Foreskin keratinocyte (primary cell): ENCODE measurements at places on chromosomes 6 and 20.

DNA sequence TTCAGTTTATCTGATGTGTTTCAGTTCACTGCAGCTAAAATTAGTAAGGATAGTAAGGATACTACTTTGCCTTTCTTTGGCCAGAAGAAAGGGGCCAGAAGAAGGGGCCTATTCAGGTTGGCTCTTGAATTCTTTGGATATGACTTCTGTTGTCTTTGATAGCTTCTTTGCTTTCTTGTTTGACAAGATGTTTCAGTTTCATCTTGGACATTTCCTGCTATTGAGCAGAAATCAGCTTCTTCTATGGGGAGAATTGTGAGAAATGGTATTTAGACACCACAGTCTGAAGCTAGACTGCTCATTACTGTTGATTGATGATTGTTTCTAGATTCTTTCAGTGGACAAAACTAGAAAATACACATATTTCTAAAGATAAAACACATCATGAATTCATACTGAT is 23.2 kb downstream of the L3MBTL3 start:
- no peak for DNase-seq

DNA sequence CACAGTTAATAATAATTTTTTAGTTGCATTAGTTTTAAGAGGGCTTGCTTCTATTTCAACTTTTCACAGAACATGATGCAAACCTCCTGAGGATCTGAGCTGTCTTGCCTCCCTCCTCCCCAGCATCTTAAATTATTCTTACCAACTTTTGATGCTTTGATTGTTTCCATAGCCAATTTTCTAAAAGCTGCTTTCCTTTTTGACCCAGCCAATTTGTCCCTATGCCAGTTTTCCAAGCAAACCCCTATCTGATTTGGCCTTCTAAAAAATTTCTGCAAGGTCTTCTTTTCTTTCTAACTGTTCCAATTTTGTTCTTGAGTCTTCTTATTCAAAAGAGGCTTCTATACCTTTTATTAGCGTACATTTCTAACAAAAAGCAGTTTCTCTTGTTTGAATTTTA is 26.5 kb upstream of the SNAP25 start:
- DNase-seq, result no peak

- peak; percentile 9 for DNase-seq
Observed at GRCh38 chr6:108080010-108080780, 5.7 kb upstream of the OSTM1 start.

DNA sequence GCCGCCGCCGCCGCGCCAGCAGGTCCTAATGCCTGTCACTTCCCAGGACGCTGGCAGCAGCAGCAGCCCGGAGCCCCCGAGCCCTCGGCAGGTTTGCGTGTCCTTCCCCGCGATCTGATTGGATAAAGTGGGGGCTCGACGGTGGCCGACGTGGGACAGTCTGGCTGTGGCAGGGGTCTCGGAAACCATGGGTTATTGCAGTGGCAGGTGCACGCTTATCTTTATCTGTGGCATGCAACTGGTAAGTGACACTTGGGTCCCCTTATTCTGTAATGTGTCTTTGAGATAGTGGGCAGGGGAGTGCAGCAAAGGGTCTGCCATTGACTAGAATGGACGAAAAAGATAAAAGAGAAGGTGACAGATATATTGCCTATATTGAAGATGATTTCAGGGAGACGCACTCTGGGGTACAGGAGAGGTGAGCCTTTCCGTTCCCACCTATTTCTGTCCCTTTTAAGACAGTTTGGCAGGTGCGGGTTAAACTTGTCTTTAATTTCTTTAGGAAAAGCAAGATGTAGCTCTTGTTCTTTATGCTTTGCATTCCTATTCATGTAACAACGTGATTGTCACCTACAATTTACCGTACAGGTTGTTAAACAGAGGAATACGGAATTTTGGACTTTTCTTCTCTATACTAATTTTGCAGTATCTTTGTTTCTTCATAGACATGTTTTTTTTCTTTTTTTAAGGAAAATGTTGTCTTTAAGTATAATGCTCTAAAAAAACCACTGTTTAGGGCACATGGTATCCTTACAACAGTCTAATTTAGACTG is 535 bp downstream of the NKAIN2 start:
- no peak for DNase-seq

DNA sequence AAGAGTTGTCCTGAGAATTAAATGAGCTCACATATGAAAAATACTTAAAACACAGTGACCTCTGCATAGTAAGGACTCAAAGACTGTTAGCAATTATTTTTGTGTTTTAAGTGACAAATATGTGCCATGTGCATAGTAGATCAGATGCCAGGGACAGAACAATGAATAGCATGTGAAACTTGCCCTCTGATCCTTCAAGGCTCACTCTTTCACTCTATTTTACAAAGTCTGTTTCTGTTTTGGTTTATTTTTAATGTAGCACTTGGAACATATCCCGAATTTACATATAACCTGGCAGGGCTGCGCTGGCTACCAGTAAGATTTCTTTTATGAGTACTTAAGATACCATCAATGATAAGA is 135.5 kb upstream of the TNFAIP3 start:
- no peak for DNase-seq
